ENCODE measurements at places on chromosomes 2 and 18.

- peak; percentile 14 for DNase-seq
These were observed 420.7 kb downstream of the METTL4 start for GRCh38 chr18:2150566-2150965.

GRCh38 chr18:74468547-74469061, 11.5 kb upstream of the DIPK1C start:
- DNase-seq = peak; percentile 22

DNA sequence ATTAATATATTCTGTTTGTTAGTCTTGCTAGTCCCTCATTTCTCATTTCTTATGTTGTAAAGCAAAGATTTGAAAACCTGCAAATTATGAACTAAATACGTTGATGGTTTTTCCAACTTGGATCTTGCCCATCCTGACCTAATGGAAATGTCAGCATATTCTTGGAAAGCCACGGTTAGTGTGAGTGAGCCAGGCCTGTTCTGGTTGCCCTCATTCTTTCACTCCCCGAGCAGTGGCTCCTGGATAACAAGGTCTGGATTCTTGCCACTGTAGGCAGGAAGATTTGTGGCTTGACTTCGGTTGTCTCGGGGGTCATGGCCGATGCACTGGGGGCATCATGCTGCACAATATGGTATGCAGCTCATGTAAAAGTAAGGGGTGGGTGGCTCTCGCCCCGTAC, 359.1 kb downstream of the MEIS1 start:
- DNase-seq = no peak

GRCh38 chr2:135991861-135992260, 6.4 kb upstream of the DARS1 start:
- DNase-seq = no peak

Measured in A172 (cell line).